ENCODE measurements at places on chromosomes 2 and 18.

GRCh38 chr2:153354377-153354776 lies 124.2 kb downstream of the RPRM start:
- DNase-seq = peak; percentile 2

DNA sequence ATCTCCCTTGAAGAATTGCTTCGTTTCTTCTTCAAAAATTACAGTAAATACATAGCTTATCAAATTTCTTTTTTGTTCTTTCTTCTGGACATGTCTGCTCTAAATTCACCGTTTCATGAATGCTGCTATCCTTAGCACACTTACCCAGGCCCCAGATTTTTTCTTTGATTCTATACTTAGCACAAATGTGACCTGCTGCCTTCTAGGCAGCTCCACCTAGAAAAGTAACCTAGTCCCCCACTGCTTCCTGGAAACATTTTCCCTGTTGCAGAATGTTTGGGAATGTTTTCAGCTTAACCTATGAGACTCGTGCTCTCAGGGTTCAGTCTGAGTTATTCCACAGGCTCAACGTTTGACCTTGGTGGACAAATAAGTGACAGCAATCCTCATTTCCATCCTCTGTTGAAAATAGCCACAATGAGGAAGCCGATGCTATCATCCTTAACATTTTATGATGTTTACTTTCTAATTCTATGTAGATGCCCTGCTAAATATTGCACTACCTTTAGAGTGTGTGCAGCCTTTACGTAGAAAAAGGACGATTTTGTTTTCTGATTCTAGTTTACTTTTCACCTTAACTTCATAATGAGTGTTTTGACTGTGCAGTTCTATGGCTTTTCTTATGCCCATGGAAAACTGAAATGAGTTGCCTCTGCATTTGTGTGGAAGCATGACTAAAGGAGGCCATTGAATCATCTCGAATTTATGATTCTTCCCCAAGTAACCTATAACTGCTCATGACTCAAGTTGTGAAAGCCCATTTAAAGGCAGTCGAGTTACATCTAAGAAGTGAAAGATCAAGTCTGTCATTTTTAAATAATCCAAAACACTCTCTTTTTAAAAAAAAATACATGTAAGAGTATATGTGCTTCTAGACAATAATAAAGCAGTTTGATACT lies 47.7 kb downstream of the TMEM182 start:
- no peak for DNase-seq

GRCh38 chr2:127619877-127620705 lies 25.9 kb upstream of the GPR17 start:
- DNase-seq = no peak

- no peak for DNase-seq
Measured at GRCh38 chr2:66813976-66814375, 379.1 kb downstream of the MEIS1 start.

- DNase-seq = no peak
Measured at GRCh38 chr2:200089040-200089755, 133.8 kb downstream of the MAIP1 start.

DNA sequence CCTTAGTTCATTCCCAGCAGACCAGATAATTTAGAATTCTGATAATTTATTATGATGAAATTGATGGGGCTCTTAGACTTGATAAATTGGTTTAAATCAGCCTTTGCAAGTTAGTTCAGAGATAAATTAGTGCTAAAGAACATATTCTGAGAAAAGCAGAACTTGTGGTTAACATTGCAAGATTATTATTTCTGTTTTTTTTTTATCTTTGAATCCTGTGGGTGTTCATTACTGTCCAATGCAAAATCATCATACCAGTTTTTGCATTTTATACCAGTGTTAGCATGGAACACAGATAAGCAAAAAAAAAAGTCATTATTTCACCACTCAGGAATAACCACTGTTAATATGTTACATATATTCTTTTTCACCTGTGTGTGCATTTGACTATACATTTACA lies 9.1 kb downstream of the SEPTIN2 start:
- DNase-seq = no peak

DNA sequence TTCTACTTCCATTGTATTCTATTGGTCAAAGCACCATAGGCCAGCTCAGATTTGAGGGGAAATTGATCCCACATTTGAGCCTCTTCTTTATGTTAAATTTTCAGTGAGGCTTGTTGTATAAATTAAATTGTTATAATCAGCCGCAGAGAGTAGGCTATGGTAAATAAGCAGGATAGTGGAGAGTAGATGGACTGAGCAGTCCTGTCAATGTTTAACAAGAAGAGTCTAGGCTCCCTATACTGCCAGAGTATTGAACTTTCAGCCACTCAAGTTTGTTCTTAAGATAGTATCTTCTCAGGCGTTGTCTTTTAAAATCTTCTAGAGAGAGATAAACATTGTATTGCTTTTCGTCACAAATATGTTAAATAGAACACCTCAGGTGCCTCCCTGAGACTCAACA lies 100.9 kb downstream of the PRKRA start:
- no peak for DNase-seq

GRCh38 chr2:174124181-174124580 lies 124.2 kb downstream of the OLA1 start:
- no peak for DNase-seq

DNA sequence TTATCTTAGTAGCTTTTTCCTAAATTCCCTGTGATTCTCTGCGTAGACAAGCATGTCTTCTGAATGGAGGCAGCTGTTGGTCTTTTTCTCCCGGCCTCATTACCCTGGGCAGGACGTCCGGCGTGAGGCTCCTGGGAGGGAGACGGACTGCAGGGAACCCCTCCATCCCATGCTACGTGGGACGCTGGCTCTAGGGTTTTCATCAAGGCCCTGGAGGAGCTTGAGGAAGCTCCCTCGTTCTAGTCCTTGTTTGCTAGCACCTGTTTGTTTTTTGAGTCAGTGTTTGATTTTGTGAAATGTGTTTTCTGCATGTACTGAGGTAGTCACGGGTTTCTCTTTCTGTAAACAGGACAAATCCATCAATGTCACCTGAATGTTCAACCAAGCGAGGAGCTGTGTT lies 99.3 kb upstream of the TMEM18 start:
- no peak for DNase-seq

GRCh38 chr18:3345885-3346284 lies 84.0 kb downstream of the MYL12B start:
- DNase-seq = no peak

GRCh38 chr2:72108121-72108520 lies 39.5 kb downstream of the CYP26B1 start:
- no peak for DNase-seq

DNA sequence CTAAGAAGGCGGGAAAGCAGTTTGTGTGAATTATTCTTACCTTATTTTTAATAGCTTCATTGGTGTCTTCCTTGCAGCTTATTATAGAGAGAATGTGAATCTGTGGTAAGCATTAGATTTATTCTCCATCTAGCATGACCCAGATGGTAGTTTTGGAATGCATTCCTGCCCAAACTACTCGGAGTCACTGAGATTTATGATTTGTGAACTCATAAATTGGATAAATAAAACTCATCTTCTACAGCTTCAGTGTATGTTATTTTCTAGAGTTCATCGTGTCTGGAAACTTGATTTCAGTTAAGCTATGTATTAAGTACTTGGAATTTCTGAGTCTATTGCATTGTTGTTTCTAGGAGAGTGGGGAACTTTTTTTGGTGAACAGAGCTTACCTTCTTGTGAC lies 170.5 kb downstream of the FAM210A start:
- no peak for DNase-seq

DNA sequence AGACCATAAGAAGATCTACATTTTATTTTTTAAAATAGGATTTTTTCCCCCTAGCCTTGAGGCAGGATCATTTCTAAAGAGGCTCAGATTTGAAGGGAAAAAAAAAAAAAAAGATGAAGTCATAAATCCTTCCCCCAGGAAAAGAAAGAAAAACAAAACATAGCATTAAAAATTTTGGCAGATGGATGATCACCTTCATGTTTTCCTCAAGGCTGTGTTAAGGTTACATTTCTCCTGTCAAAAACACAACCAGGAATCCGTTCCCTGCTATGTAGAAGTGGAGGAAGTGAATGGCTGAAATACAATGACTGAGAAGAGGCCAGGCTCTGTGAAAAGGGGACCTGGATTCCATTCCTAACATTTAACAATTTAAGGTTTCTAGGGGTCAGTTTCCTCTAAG lies 56.2 kb downstream of the EPHA4 start:
- DNase-seq = no peak

GRCh38 chr18:6593142-6593885 lies 136.2 kb upstream of the ARHGAP28 start:
- no peak for DNase-seq

GRCh38 chr18:44358402-44358801 lies 322.3 kb upstream of the SETBP1 start:
- DNase-seq = no peak

- no peak for DNase-seq
Measured at GRCh38 chr2:235730115-235730514, 236.3 kb downstream of the AGAP1 start.

DNA sequence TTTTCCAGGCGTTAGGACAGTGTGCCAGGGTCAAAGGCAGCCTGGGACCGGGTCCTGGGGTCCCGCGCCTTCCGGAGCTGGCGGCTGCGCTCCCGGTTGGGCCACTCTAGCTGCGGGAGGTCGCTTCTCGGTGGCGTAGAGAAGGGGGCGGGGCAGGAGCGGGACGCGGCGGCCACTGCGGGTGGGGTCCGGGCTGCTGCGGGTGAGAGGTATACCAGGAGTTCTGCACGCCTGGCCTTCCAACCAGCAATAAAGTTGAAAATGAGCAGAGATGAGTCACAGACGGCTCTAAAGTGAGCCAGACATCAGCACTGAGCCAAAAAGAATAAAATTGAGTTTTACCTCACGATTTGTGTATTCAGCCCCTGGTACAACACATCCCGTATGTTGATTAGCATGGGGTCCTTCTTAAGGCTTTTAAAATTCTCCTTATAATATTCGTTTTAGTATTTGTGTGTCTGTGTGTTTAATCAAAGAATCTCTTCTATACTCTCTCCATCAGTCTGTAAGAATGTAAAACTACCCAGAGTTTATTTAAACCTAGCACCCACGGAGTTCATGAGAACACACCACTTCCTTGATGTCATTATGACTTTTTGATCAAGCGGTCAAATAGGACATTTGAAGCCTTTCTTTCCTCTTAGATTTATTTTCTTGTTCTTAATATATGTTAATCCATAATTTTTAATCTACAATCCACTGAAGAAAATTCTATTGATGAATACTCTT lies at the start of gene C1GALT1C1L:
TSS of gene C1GALT1C1L (minus strand) at position 108 of the 729 bp plus-strand sequence. CDS start at position 1, 107 bp downstream.
- peak; percentile 29 for DNase-seq

- no peak for DNase-seq
Measured at GRCh38 chr2:136306836-136307235, 188.9 kb upstream of the CXCR4 start.

- DNase-seq = peak; percentile 77
Measured at GRCh38 chr18:70154591-70155194, 50.8 kb downstream of the RTTN start.

DNA sequence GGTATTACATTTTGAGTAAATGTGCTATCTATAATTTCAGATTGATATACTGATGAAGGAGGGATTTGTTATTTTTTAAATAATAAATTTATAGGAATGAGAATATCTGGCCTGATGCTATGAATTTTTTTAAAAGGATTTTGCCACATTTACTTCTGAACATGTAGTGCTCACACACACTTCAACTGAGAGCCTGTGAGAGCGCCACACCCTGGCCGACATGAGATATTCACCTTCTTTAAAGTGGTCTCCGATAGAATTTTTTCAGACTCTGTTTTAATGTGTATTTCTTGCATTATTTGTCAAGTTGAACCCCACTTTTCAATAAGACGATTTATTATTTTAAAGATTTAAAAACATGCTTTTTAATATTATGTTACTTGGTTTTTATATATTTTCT lies 813.3 kb downstream of the DCC start:
- DNase-seq = no peak

GRCh38 chr2:25274868-25275574 lies 66.7 kb downstream of the DNMT3A start:
- no peak for DNase-seq

DNA sequence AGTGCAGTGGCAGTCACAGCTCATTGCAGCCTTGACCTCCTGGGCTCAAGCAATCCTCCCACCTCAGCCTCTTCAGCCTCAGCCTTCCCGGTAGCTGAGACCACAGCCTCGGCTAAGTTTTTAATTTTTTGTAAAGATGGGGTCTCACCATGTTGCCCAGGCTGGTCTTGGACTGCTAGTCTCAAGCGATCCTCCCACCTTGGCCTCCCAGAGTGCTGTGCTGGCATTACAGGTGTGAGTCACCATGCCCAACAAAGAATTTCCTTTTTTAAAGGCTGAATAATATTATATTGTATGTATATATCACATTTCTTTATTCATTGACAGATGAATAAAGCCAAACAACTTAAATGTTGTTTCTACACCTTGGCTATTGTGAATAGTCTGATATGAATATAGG lies 42.5 kb downstream of the MOB4 start:
- no peak for DNase-seq

GRCh38 chr2:229835596-229836283 lies 86.1 kb downstream of the TRIP12 start:
- DNase-seq = no peak

GRCh38 chr2:238430781-238431180 lies 4.1 kb downstream of the ASB1 start:
- no peak for DNase-seq

- no peak for DNase-seq
Measured at GRCh38 chr2:156436497-156437085, 412 bp downstream of the GPD2 start.

DNA sequence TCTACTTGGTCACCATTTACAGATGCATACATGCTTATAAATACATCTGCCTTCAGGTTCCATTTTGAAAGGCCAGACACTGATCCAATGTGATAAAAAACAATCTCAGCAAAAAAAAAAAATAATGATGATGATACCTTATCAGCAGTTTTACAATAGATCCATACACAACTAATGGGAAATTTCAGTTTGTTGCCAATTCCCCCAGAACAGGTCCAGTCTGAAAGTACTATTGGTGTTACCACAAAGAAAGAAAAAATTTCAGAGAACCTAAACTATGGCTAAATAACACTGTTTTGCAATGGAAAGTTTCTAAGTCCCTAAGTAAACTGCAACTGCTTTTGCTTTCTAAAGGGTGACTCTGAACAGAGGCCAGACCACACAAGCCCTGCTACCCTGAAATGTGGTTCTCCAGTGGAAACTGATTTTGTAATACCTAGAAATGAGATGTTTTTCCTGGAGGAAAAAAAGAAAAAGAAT lies 54.1 kb downstream of the LPIN2 start:
- peak; percentile 47 for DNase-seq

GRCh38 chr2:222656526-222657446 lies 894 bp upstream of the FARSB start:
- DNase-seq = no peak

- no peak for DNase-seq
Measured at GRCh38 chr2:11508279-11508678, 25.6 kb upstream of the GREB1 start.

DNA sequence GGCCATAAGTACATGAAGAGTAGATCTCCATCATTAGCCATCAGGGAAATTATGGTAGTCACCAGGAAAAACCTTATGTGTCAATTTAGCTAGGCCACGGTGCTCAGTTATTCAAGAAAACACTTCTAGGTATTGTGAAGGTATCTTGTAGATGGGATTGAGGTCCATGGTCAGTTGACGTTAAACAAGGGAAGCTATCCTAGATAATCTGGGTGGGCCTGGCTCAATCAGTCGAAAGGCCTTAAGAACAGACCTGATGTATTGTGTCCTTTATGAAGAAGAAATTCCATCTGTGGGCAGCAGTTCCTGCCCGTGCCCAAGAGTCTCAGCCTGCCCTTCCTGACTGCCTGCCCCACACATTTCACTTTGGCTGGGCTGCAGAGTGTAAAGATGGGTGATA lies 16.7 kb upstream of the CNGA3 start:
- DNase-seq = no peak

GRCh38 chr2:134609924-134610513 lies 108.8 kb downstream of the TMEM163 start:
- no peak for DNase-seq

Data from astrocyte of the cerebellum (primary cell).